Activated T-cell treated with anti-CD3 and anti-CD28 coated beads for 24 hours (primary cell): ENCODE measurements at places on chromosomes 11 and 22.

DNA sequence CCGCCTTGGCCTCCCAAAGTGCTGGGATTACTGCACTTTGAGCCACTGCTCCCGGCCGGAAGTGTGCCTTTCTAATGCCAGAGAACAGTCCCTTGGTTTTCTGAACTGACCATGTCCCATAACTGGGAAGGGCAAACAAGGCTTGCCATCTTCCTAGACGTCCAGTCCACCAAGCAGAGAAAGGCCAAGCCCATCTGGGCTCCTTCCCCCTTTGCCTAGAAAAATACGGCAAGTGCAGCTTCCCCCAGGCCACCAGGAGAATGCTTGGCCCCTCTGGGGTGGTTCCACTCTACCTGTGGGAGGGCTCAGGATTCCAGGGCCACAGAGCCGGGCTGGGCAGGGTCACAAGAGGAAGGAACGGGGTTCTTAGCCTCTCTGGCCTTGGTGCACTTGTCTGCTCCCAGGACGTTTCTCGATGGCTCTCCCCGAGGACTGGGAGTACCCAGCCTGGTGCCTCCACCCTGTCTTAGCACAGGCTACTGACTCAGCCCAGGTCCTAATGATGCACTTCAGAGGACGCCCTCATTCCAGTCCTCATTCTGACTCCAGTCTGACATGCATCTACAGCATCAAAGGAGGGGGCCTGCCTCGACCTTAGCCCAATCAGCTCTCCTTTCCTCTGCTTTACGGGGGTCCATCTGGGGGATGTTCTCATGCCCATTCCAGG, 1.2 kb downstream of the USP2 start:
- no peak for DNase-seq

DNA sequence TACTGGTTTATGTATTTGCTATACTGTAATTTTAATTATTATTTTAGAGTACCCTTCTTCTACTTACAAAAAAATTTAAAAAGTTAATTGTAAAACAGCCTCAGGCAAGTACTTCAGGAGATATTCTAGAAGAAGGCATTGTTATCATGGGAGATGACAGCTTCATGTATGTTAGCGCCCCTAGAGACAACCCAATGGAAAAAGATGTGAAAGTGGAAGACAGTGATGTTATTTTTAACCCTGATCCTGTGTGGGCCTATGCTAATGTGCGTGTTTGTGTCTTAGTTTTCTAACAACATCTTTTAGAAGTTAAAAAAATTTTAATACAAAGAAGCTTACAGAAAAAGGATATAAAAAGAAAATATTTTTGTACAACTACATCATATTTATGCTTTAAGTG, 205.0 kb downstream of the FAM76B start:
- no peak for DNase-seq

GRCh38 chr22:50545522-50546325, at the start of gene KLHDC7B:
Gene KLHDC7B (plus strand): TSS chr22:50545899. CDS start chr22:50546244, 345 bp downstream.
- DNase-seq = no peak

DNA sequence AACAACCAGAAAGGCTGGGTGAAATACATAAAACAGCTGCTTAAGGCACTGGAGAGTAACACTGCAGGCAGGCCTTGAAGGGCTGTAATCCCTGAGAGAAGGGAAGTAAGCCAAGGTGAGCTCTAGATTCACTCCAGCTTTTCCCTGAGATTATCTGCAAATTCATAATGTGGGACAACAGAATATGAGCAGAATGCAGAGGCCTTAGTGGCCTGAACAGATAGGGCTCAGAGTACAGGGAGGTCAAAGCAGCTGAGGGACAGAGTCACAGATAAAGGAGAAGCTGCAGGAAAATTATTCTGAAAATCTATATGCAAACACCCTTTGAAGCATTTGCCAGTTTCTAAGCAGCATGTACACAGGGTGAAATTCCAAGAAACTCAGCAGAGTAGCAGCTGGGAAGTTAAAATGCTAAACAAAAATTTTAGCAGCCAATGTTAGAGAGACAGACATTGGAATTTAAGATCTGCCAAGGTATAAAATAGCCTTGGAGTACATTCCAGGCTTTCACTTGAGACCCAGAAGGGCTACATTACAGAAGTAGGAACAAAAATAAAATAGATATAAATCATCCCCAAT, 48.1 kb upstream of the CWF19L2 start:
- DNase-seq = no peak

DNA sequence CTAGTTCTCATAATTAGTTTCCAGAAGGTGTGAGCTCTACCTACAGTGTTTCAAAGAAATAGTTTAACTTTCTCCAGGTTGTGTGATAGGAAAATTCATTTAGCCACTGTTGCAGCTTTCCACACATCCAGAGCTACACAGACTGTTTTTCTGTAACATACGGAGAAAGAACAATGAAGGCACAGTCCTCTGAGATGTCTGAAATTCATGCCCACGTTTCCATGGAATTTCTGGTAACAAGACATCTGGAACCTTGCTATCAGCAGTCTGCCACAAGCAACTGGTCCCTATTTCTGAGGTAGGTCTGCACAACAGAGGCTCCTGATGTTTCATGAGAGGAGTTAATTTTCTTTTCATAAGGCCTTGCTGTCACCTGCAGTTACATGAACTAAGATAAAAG, 273.3 kb upstream of the C11orf87 start:
- DNase-seq = no peak

DNA sequence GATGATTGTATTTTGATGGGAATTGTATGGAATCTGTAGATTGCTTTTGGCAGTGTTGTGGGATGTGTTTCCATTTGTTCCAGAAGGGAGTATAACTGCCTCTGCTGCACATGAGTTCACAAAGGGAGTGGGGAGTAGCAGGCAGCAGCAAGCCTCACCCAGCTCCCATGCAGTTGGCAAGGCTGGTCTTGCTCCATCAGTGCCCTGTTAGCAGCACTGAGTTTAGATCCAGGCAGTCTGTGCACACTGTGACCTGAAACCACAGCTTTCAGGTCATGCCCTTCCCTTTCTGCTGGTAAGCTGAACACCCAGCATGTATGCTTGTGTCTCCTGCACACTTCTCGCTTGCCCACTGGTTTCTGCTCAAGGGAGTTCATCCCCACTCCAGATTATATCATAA, 3.7 kb upstream of the NUCB2 start:
- DNase-seq = no peak

- DNase-seq = no peak
These were observed 58.9 kb downstream of the LINC01488 start for GRCh38 chr11:69540118-69541000.

DNA sequence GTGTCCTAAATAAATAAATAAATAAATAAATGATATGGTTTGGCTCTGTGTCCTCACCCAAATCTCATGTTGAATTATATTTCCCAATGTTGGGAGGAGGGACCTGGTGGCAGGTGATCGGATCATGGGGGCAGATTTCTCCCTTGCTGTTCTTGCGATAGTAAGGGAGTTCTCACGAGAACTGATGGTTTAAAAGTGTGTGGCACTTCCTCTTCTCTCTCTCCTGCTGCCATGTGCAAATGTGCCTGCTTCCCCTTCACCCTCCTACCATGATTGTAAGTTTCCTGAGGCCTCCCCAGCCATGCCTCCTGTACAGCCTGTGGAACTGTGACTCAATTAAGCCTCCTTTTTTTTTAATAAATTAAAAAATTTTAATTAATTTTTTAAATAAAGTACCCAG, 138.2 kb downstream of the FBXO7 start:
- no peak for DNase-seq

GRCh38 chr11:69292221-69292648, 1.7 kb upstream of the MYEOV start:
- peak; percentile 20 for DNase-seq

DNA sequence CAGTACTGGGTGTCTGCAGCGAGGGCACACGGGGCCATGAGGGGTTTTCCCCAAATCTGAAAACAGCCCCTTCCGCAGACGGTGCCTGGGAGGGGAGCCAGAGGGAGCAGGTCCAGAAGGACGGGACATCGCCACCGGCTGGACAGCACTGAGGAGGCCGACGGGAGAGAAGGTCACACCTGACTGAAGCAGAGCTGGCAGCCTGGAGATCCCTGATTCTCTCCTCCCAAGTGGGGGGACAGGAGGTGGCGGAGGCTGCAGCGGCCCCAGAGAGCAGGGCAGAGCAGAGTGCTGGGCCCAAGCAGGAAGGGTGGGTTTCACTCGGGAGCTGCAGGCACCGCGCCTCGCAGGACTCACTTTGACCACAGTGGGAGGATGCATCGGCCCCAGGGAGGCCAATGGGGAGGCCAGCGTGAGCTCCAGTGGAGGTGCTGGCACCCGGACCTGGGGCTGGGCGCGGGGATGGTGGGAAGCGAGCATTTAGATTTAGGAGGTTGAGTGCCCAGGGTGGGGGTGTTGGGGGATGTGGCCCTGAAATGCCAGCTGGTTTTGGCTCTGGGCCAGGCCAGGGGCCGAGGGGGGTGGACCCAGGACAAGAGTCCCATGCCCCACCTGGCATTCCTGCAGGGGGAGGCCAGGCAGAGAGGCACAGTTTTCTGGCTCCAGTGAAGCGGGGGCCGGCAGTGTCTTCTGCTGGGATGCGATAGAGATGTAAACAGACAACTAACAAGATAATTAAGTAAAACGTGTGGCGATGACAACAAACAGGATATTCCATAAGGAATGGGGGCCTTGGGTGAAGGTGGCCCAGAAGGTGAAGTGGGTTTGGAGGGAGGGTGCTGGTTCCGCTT, 92.3 kb upstream of the FGF3 start:
- DNase-seq = no peak

DNA sequence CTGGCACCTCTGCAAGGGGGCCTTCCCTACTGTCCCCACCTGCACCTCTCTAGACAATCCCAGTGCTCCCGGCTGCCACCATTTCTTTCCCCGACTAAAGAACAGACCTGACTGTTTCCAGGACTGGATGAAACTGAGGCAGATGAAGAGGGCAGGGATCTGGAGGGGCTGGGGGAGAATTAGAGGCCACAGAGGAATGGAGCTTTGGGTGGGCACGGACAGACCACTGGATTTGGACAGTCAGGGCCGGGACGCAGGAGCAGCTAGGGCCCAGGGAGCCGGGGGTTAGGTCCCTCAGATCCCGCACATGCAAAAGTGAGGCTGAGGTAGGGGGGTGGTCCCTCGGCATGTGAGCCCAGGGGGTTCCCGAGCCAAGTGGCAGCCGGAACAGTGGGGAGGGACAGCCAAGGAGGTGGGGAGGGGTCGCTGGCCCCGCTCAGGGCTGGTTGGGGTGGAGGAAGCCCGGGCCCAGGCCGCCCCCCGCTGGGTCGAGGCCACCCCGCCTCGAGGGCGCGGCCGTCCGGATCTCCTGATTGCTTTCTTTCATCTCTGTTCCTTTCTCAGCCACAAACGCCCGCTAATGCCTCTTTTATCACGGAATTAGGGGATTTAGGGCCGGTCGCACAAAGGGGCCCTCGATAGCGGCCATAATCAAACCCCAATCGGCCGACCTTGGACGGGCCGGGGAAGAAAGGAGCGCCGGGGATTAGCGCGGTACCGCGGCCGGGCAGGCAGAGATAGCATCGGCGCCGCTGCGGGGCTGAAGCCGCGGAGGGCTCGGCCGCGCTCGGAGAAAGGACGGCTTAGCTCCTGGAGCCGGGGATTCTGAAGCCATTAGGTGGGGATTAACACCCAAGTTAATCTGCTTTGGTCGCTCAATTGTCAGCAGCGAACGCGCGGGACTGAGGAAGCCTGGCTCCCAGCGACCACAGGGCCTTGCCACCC, 9.3 kb downstream of the SLC25A1 start:
- no peak for DNase-seq

GRCh38 chr11:129333873-129334272, 41.8 kb upstream of the BARX2 start:
- no peak for DNase-seq

GRCh38 chr22:41030891-41031290, 61.5 kb upstream of the EP300 start:
- no peak for DNase-seq

GRCh38 chr11:8090756-8091155, 9.7 kb downstream of the TUB start:
- DNase-seq = no peak

DNA sequence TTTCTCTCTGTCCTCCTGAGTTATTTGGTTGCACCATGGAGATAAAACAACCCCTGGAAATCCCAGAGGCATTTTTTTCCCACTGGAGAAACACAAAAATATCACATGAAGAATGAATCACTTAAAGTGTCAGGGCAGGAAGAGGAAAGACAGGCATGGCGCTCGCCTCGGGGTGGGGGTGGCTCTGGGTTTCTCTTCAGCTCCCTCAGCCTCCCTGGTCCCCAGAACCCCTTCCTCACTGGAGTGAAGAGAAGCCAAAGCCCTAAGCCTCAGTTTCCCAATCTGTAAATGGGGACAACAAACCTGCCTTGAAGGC, 938 bp downstream of the SHISAL1 start:
- no peak for DNase-seq

- DNase-seq = no peak
These were observed 84.4 kb downstream of the GALNT18 start for GRCh38 chr11:11537372-11537771.

- DNase-seq = no peak
These were observed 2.4 kb downstream of the PGR start for GRCh38 chr11:101127197-101127698.

DNA sequence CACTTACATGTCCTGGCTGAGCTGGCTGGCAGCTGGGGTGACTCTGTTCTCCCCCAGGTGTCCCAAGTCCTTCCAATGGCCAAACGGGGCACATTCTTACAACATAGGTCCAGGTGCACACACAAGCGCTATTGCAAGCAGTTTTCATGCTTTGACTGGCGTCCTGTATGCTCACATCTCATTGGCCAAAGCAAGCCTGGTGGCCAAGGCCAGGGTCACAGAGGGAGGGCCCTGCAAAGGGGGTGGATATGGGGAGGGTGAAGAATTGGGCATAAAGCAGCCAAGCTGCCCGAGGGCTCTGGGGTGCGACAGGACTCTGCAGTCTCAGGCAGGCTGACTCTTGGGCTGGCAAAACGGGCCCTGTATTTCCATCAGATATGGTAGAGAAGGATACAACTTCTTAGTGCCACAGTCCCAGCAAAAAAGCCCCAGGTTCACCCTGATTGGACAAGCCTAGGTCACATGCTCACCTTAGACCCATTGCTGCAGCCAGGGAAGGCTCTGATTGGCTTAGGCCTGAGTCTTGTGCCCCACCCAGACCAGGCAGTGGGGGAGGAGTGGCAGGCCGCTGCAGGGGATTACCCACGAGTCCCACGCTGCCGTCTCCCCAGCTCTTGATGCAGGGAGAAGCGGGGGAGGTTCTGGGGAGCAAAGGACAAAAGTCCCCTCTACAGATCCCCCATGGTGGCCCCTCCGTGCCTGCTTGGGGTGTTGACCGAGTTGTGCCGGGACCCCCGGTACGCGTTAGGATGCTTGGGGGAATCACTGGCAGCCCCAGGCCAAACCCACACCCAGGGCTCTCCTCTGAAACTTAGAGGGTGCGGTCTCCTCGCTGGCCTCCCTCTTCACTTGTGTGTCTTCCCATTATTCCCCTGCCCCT, 110.8 kb downstream of the ARHGAP8 start:
- DNase-seq = no peak
